Activated naive CD4-positive, alpha-beta T cell (primary cell): ENCODE measurements at places on chromosomes 11 and 22.
A peak's percentile ranks its signal among the peaks of the same experiment; 100 is the strongest.

- DNase-seq: no peak
Measured at GRCh38 chr11:2531987-2532703, 87.3 kb downstream of the KCNQ1 start.

GRCh38 chr22:35617137-35617755, at the start of gene MB:
TSS of gene MB (minus strand) at chr22:35617329. CDS start at chr22:35617257, 72 bp downstream.
- DNase-seq: no peak

GRCh38 chr11:81174646-81175330, 1558.9 kb downstream of the FAM181B start:
- no peak for DNase-seq

DNA sequence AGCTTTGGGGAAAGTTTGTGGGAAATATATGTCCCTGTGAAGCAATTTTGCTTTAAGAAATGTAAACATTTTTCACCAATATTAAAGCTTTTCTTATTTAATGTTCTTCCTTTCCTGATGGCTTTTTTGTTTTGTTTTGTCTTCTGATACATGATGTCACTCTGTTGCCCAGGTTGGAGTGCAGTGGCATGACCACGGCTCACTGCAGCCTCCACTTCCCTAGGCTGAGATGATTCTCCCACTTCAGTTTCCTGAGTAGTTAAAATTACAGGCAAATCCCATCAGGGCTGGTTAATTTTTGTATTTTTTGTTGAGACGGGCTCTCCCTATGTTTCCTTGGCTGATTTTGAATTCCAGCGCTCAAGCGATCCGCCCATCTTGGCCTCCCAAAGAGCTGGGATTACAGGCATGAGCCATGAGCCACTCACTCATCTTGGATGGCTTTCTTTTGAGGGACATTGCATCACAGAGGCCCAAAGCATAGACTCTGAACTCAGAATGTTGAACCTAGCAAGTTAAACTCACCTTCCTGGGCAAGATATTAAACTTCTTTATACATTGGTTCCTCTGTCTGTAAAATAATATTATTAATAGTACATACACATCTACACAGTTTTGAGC, 651 bp upstream of the CARD16 start:
- DNase-seq: no peak

DNA sequence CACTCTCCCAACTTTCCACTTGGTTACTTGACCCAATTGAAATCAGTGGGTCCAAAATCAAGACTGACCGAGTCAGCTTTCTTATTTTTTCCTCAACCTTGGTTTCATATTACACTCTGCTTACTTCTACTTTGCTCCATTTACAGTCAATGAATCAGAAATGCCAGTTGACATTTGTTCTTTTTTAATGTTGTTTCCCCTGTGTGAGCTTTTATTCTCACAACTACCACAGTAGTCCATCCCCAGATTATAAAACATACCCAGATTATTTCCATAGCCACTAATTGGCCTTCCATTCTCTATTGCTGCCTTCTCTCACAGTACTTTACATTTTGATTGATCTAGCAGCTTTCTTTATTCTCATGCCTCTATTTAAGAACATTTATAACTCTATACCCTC, 50.0 kb downstream of the DNAJC24 start:
- no peak for DNase-seq

DNA sequence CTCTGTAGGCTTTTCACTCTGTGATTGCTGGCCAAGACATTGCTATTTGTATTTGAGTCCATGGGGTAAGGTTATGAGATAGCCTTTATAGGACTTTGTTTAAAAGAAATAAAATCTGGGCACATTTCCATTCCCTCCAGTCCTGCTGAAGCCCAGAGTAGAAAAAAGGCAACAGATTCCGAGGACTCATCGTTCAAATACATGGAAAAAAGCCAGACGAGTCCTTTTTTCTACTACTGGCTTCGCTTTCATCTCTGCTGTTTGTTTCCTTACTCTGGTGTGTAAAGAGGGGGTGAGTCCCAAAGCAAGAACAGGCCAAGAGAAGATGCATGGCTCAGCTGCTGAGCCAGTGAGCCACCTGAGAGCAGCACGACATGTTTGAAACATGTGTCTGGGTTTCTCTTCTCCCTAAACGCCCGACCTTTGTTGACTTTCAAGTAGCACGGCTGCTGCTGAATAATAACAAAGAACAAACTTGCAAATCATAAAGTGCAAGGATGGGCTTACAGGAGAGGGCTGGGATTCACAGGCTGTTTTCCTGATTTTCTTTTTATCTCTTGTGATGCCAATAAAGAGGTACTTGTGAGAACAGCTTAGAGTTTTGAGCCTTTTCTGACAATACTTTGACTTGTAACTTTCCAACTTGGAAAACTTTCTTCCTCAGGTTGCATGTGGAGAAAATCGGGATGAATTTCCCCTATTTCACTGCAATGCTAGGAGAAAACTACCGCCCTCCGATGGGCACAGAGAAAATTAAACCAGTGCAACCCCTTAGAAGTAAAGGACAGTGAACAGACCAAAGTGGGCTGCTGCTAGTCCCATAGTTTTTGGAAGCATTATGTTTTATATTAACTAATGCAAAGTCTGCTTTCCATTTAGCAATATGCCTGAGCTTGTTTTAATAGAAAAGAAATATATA, 195.2 kb upstream of the RAG2 start:
- no peak for DNase-seq

- DNase-seq: no peak
Measured at GRCh38 chr11:12496181-12497025, 119.0 kb downstream of the PARVA start.

DNA sequence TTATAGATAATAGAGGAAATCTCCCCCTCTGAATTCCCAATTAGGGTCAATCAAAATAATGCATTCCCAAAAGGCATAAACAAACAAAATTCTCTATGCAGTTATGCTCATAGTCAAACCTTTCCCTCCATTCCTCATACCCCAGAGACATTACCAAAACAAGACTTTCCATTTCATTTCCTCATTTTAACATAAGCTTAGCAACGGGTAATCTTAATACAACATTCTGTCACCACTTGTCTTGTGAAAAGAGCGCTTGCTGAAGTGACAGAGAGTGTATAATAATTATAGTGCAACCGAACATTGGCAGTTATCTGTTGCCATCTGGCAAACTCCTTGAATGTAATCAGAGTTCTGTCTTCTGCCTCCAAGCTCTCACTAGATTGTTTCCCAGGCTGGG, 1.2 kb upstream of the SLN start:
- no peak for DNase-seq

- no peak for DNase-seq
Measured at GRCh38 chr11:131538322-131538721, 167.9 kb downstream of the NTM start.

GRCh38 chr22:44815099-44816070, 63.0 kb downstream of the ARHGAP8 start:
- no peak for DNase-seq

- no peak for DNase-seq
Measured at GRCh38 chr22:22021162-22021750, 38.7 kb upstream of the TOP3B start.

- DNase-seq: no peak
Measured at GRCh38 chr22:21012446-21013407, 2.2 kb upstream of the P2RX6 start.

- DNase-seq: no peak
Measured at GRCh38 chr11:44237156-44237555, 72.8 kb downstream of the ALX4 start.

- DNase-seq: no peak
Measured at GRCh38 chr11:1604711-1605110, 3.6 kb downstream of the KRTAP5-3 start.

- no peak for DNase-seq
Measured at GRCh38 chr11:61095021-61095420, 7.3 kb upstream of the CD5 start.

GRCh38 chr11:69048694-69049489, at the start of gene TPCN2:
TSS of gene TPCN2 (plus strand) at chr11:69048932. CDS start at chr11:69048998, 66 bp downstream.
- DNase-seq: peak; percentile 81

GRCh38 chr11:14541192-14541947, 21.2 kb upstream of the PSMA1 start:
- no peak for DNase-seq

GRCh38 chr11:1071571-1072115, 3.0 kb upstream of the MUC2 start:
- DNase-seq: no peak

DNA sequence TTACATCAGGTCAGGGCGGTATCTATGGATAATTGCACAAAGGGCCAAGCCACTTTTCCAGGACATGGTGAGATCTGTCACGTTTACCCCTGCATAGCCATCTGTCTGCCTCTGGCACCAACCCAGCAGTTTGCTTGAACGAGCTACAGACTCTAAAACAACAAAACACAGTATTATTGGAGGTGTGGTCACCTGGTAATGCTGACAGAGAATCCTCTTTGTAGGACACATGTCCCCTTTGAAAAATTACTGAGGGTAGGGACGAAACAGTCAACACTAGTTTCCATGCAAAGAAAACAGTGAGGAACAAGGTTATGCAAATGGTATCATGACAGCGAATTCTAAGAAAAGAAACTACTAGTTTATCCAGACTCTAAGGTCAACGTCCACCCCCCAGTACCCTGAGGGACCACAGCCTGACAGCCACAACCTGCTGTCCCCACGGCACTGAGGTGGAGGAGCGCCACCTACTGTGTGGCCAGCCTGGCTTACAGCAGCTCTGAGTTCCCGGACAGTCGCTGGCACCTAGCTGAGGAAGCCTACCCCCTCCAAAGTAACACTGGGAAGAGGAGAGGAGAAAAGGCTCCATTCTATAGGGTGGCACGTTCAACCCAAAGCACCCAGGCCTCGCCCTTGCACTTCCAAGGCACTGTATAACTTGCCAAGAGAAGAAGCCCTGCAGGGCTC, 117.4 kb upstream of the BID start:
- no peak for DNase-seq

DNA sequence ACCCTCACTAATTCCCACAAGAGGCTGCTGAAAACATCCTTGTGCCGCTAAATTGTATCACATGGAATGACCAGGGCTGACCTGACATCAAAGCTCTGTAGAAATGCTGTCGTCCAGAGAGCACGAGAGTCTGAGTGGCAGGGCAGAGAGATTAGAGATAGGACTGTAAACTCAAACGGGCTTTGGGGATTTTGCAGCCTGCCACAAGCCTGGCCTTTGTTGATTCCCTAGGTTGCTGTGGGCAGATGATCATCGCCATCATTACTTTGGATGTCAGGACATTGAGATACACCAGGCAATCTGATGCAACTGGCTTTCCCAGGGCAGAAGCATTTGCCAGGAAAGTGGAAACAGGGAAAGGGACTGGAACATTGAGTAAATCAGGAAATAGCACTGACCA, 131.6 kb downstream of the ETS1 start:
- DNase-seq: no peak

DNA sequence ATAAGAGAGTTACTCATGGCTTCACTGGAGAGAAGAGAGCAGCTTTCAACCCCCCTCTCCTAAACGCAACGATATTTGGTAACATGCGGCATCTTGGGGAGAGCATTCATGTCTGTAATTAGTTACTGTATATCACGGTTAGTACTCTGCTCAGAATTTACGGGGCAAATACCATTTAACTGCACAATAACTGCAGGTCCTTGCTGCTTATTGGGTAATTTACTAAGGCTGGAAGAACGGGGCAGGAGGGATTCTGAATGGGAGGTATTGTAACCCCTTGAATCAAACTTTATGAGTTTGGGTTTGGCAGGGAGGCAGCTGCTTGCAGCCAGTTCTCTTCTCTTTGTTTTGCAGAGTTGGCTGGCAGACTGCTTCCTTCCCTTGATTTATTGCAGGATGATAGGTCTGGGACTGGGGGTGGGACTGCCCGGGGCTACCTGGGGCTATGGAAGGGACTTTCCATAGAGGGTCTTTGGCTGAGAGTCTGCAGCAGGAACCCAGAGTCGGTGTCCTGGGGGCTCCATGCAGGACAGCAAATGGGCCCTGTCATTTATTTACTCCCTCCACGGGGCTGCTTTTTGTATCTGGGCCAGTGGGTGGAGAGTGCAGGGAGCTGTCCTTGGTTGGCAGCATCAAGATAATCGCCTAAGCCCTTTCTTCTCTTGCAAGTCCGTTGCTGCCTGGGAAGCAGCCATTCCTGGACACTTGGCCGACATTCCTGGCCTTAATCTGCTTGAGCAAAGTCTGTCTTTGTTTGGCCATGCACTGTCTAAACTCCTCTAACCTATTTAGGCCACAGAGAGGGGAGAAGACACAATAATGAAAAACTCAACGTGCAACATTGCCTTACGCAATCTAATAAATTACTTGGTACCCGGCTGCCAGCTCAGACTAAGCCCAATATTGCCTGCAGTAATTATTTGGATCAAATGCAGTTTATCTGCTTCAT, 188.9 kb downstream of the ST3GAL4 start:
- DNase-seq: no peak

DNA sequence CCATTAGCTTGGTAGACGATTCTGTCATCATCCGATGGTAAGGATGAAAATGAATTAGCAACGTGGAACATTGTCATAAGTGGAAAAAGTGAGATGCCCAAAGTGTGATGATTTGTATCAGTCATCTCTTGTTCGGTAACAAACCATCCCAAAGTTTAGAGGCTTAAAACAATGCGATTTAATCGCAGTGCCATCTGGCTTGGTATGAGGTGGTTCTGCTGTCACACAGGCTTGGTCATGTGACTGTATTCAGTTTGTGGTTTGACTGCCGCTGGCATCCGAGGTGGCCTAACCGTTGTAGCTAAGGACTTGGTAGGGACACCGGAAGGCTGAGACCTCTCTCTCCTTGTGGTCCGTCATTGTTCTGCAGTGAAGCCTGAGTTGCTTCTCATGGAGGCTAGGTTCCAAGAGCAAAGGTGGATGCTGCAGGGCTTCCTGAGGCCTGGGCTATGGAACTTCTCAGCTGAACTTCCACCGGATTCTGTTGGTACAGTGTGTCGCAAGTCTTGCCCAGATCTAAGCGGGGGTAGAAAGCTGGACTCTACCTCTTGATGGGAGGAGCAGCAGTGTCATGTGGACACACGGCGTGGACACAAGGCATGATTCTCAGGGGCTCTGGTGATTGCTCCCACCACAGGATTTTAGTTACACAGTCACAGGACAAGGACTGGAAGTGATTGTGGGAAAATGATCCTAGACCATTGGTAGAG, 36.3 kb downstream of the BCR start:
- no peak for DNase-seq

- no peak for DNase-seq
Measured at GRCh38 chr11:48093795-48094642, 113.7 kb downstream of the PTPRJ start.

DNA sequence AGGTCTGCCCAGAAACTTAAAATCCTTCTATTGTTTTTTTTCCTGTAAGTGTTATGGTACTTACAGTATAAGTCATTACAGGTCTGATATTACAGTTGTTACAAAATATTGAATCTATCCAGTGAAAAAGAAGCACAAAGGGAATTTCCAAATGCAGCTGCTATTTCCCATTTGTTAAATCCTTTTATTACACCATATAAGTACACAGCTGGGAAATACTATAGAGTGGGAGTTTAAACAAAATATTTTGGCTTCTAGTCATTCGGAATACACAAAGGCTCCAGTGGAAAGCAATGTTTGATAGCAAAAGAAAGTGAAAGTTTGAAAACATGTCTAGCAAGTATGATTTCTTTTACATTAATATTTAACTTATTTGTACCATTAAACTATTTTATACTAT, 18.0 kb downstream of the SOX6 start:
- no peak for DNase-seq

DNA sequence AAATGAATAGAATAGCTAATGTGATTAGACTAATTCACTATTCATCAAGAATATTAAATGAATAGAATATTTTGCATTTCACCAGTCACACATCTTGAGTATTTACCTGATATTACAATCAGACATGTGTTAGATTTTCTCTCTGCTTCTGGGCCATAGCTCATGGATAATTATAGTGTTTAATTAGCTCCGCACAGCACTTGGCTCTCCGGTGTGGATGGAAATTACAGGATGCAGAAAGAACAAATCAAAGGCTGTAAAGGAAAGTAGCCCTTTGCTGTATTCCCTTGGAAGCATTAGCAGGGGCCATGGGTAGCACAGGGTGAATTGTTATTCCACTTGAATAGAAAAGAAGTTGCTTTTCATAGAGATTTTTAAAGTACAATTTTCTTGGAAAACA, 320.3 kb upstream of the SORL1-AS1 start:
- no peak for DNase-seq
